Activated CD4-positive, alpha-beta T cell treated with anti-CD3 and anti-CD28 coated beads for 24 hours (primary cell): ENCODE measurements at places on chromosomes 13 and 19.

DNA sequence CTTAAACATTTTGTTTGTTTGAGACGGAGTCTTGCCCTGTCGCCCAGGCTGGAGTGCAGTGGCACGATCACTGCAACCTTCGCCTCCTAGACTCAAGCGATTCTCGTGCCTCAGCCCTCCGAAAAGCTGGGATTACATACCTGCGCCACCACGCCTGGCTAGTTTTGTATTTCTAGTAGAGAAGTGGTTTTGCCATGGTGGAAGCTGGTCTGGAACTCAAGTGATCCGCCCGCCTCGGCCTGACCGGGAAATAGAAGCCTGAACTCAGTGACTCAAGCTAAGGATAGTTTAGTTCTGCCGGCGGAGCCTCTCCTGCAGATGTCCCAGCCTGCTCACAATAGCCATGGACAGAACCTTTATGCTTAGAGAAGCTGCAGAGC lies 53.0 kb upstream of the ZNF254 start:
- DNase-seq = no peak

GRCh38 chr13:49935171-49936074 lies 717 bp downstream of the SPRYD7 start:
- no peak for DNase-seq

- no peak for DNase-seq
Observed at GRCh38 chr13:26307701-26308100, 53.8 kb downstream of the CDK8 start.

DNA sequence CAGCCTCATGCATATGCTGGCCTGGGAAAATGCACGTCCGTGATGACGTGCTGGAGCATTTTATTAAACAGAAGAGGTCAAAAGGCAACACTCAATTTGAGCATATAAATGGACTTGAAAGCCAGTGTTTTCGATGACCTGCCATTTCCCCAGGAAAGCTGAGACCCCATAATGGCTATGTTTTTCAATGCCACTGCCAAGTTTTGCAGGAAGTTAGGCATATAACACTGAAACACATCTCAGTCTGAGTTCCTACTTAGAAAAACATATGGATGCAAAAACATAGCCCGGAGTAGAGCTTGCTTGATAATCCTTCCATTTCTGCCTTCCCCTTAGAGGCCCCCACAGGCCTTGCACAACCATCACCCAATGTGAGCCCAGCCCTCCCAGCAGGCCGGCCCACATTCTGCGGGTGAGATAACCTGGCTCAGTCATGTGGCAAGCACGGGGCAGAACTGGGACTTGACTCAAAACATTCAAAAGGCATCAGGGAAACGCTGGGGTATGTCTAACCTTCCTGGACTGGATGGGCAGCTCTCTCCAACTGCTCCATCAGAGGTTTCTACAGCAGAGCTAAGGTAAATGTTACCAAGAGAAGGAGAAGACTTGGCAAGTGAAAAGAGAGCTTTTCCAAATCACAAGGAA lies 24.9 kb downstream of the EPS15L1 start:
- no peak for DNase-seq

- DNase-seq = no peak
Observed at GRCh38 chr13:39590466-39591036, 12.4 kb downstream of the LHFPL6 start.

- DNase-seq = no peak
Observed at GRCh38 chr13:105567951-105568525, 967.4 kb downstream of the EFNB2 start.

GRCh38 chr13:47521890-47522487 lies 479.1 kb downstream of the SUCLA2 start:
- no peak for DNase-seq

DNA sequence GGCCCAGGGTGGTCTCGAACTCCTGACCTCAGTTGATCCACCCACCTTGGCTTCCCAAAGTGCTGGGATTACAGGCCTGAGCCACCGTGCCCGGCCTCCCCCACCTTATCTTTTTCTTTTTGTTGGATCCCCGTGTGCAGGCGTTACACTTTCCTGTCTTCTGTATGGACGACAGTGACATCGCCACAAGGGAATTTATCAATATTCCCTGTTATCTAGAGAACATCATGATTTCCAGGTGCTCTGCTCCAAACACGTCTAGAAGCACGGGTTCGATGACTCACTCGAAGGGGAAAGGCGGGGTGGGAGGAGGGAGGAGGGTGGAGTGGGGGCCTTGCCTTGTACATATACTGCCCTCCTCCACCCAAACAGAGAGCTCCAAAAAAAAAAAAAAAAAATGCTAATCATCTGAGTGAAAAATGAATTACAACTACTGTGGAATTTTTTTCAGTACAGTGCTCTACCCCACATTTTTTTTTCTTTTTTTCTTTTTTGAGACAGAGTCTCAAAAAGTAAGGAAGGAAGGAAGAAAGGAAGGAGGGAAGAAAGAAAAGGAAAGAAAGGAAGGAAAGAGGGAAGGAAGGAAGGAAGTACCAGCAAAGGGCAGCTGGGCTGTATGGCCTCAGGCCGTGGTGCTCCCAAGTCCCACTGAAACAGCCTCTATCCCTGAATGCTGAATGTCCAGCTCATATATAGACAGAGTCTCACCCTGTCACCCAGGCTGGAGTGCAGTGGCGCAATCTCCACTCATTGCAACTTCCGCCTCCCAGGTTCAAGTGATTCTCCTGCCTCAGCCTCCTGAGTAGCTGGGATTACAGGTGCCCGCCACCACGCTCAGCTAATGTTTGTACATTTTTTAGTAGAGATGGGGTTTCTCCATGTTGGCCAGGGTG lies 36.8 kb downstream of the INSR start:
- DNase-seq = no peak

GRCh38 chr19:13209484-13210338 lies 59.5 kb downstream of the IER2 start:
- no peak for DNase-seq
